ENCODE measurements at places on chromosomes 4 and X.

DNA sequence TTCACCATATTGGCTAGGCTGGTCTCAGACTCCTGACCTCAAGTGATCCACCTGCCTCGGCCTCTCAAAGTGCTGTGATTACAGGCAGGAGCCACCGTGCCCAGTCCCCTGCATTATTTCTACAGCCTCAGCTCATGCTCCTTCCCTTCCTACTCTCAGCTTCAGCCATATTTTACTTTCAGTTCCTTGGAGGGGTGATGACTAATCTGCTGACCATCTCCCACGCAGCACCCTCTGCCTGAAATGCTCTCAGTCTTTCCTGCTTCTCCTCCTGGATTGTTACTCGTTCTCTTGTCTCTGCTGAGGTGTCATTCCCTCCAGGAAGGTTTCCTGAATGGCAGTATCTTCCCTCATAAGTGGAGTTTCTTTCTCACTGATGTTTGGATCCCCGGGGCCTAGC lies 63.3 kb downstream of the MOSPD2 start:
- DNase-seq: peak; percentile 11

GRCh38 chr4:35102066-35102465 lies 1142.2 kb downstream of the ARAP2 start:
- DNase-seq: no peak

GRCh38 chr4:31657859-31658570 lies 937.8 kb downstream of the PCDH7 start:
- no peak for DNase-seq

DNA sequence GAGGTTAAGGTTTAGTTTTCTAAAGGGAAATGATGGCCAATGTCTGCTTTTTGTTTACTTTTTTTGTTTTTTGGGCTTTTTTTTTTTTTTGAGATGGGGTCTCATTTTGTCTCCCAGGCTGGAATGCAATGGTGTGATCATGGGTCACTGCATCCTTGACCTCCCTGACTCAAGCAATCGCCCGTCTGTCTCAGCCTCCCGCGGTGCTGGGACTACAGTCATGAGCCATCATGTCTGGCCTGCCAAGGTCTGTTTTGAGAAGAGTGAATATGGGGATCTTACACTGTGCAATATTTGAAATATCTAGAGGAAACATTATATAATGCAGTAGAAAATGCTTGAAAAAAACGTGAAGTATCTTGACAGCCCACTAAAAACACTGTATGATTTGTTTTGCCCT lies 162.5 kb downstream of the GASK1B start:
- no peak for DNase-seq

DNA sequence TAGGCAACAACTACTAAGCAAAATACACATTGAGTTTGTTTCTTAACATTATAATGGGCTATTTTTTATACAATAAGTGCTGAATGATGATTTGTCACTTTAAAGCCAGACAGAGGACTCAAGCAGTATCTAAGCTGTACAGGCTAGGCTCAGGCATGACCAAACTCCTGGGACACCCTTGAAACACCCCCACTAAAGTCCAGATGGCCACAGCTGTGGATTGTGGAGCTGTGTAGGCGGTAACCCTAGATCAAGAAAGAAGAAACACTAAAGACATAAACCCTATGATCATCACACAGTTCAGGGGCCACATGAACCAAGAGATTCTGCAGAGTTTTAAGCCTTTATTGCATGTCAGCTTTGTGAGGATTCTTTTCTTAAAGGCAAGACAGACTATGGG lies 25.1 kb downstream of the TAB3 start:
- no peak for DNase-seq

GRCh38 chrX:114134465-114134864 lies 449.4 kb upstream of the HTR2C start:
- DNase-seq: no peak

DNA sequence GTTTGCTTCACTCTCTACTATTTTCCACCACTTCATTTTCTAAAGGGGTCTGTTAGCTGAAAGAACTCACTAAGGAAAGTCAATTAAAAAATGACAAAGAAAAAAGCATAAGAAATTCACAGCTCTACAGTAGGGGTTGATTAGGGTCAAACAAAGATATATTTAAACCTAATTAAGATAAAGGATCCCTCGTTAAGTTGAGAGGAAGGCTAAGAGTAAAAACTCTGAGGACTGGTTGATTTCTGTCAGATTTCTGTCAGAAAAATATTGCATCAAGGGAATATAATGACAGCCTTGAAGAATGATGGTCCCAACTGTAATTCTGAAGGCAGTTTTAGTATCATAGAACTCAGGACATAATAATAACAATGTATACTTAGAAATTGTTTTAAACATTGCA lies 218.0 kb downstream of the QDPR start:
- no peak for DNase-seq

GRCh38 chrX:118745570-118745969 lies 18.2 kb downstream of the IL13RA1 start:
- no peak for DNase-seq

DNA sequence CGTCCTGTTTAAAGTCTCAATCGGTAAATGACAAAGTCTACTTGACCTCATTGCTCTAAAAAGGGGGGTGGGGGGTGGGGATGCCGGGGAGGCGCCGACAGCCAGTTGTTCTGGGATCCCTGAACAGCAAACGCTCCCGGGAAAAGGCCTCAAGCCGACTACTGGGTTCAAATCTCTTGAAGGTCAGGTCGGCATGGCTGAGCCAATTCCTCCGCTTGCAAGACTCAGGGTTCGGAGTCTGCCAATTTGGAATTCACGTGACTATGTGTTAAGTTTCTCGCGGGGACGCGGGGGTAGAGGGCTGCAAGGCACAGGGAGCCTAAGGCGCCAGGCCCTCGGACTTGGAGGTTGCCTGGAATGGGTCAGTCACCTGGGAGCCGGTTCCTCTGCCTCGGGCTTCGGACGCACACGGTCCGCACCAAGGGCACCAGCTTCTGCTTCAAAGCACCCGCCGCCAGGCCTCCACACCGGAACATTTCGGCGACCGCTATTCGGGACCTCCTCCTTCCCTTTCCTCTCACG lies 399 bp downstream of the AIFM1 start:
- DNase-seq: no peak

GRCh38 chr4:85889314-85889713 lies 414.4 kb downstream of the ARHGAP24 start:
- DNase-seq: no peak

DNA sequence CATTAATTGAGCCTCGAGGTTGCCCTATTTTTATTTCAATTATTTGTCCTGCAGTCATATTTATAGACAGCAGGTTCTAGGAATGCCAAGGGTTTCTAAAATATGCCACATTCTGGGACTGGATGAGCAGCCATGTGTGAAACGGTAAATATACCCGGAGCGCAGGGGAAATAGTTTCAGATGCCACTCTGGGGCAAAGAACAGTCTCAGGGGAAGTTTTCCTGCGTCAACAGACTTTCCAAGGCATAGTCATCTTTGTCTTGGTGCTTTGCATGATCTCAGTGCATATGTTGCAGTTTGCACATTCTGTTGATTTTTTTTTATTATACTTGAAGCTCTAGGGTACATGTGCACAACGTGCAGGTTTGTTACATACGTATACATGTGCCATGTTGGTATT lies 71.0 kb downstream of the GPAT3 start:
- DNase-seq: no peak

DNA sequence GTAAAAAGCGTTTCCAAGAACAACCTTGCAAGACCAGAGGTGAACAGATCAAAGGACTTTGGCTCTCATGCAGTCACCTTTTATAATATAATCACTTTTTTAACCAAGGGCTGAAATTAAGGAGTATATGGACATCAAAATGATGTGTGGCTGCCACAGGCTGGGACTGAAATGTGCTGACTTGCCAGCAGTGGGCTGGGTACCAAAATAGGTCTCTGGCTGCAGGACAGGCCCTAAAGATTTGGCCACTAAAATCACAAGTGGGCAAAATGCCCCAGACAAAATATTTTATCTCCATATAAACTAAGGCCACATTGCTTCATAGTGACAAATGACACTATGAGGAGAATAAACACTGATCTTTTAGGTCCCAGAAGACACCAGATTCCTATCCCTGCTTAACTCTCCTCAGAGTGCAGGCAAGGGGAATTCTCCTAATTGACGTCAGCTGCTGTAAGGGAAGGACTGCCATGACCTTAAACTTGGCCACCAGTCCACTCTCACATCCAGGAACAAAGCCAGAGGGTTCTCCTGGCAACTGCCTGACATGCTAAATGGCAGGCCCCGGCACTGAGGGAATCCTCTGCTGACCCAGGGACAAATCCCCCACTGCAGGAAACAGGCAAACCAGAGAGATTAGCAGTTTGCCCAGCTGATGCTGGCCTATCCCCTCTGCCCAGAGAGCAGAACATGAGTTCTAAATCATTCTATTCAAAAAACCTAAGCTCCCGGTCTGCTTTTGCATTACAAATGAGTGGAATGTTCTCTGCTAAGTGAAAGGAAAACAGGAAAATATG lies 155.8 kb downstream of the PPP3CA start:
- DNase-seq: no peak

DNA sequence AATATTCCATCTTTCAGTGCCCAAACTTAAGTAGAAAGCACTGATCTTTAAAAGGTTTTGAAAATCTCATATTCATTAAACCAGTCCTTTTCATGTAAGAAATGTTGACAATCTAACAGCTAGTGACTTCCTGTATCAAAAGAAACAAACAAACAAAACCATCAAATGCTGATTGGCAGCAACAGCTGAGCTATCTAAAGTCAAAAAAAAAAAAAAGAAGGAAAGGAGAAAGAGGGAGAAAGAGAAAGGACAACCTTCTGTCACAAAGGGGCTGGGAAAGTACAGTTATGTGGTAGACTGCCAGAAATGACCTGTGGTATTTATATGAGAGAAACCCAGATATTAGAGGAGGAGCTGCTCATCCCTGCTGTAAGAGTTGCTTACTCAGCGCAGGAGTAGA lies 614.6 kb upstream of the SMIM31 start:
- no peak for DNase-seq

DNA sequence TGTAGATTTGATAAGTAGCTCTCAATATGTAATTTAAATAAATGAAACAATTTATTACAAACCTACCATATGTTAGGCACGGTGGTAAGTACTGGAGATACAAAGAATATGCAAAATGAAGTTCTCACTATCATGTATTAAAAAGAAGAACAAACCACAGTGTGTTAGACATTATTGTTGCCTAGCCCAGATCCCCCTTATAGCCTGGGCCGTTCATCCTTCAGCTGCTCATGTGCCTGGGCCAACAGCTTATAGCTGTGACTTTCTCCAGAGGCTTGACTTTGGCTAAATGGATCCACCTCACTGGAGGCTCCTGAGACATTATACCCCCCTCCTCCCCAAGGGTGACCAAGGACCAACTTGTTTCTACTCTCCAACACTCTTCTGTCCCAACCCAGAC lies 29.8 kb upstream of the CCNG2 start:
- DNase-seq: no peak

- DNase-seq: no peak
These were observed 50.9 kb downstream of the RTL5 start for GRCh38 chrX:72080800-72081199.

GRCh38 chr4:169005453-169006099 lies 4.5 kb downstream of the CBR4 start:
- DNase-seq: no peak

DNA sequence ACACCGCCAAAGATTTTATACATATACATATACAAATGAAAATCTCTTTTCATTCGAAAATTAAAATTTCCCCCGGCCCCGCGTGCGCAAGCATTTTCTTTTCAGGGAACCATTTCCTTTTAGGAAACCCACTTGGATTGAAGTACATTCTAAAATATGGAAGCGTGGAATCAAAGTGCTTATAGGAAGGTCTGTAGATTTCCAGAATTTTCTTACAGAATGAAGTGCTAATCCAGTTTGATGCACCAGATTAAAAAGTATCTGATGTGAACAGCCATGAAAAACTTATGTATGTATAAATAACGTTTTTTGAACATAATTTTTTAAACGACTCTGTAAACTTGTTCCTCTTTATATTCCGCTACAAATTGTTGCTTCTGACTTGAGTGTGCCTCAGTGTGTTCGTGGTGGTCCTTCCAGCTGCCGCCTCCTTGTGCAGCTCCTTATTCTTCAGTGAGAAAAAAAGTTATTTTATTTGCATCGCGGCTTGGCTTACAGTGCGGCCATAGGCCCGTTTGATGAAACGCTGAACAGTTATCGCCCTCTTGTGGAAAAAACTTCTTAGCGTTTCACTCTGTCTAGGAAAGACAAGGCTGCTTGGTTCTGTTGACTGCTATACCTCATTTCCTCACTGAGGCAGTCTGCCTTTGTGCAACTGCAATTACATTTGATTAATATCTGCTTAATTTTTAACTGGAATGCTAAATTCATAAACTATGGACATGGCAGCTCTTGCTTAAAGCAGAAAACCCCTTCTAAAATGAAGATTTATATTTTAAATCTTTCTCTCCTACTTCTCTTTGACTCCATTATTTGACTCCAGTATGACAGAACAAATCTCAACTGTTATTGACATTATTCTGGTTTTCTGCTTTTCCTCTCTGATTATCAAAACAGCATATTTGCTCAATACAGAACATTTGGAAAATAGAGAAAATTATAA lies 4.7 kb upstream of the NKX6-1 start:
- DNase-seq: peak; percentile 59

DNA sequence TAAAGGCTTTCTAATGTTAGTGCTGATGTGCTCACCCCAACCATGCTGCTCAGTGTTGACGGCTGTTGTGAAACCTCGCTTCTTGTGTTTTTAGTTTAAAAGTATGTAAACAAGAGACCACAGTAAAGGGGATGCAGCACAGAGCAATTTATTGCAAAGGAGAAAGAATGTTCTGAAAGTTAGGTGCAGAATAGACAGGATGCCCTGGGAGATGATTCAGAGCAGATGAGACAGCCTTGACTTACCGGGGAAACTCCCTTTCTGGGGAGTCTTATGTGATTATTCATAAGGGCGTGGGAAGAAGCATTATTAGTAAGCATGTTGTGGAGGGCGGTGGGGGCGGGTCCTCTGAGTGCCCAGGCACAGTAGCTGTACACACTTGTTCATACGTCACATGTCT lies 47.7 kb downstream of the EVC start:
- DNase-seq: peak; percentile 89

DNA sequence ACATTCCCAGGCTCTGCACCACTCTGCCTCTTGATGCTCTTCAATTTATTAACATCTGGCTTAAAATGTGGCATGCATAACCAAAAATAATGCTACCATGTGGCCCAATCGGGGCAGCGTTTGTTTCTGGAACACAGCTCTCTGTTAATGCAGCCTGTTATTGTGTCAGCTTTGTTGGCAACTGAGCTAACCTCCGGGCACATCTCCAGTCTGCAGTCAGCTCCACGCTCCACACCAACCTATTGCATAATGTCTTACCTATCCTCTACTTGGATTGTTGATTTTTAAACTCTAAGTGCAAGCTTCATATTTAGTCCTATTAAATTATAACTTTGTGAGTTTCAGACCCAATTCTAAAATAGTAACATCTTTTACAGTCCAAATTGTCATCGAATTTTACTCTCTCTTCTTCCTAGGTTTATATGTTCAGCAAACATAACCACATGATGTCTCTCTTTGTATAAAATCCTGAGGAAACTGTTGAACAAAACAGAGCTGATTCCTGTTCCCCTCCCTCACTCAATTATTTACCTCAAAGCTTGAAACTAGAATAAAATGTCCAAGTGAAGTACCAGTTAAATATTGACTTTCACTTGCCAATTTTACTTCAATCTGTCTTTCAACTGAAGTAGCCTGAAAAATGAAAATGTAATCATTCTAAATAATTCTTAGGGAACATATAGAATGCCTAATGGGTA lies 92.2 kb upstream of the RAPGEF2 start:
- DNase-seq: no peak

All from SW480 (cell line).